GM23248 (cell line): ENCODE measurements at places on chromosomes 6 and 20. TPM values are rescaled to one million over a fixed set of nuclear protein-coding genes. Genes with fewer than 3 reads are reported as not detected.

DNA sequence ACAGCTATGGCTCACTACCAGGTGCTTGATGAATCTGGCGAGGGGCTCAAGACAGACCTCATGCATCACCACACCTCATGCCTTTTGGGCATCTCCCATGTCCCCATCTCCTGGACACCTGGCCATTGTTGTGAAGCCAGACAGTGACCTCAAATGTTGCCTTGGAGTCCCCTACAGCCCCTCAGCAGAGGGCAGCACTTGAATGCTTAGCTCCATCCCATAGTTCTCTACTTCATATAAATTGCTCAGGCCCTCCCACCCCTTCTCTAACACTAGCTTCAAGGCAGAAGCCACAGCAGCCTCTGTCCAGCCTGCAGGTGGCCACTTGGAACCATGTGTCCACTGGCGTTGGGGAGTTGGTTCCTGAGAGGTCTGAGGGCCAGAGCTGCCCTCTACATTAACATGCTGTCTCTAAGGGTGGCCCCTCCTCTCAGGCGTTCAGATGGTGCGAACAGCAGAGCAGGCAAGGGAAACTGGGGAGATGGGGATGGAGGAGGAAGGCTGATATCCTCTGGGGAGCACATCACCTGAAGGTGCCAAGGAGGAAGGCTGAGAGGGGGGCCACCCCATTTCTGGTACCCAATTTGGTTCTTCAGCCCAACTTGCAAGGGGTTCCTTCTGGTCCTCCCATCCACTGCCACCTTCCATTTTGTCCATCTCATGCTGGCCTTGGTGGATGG is 31.3 kb downstream of the MOCS1 start:
- DNase-seq: no peak

DNA sequence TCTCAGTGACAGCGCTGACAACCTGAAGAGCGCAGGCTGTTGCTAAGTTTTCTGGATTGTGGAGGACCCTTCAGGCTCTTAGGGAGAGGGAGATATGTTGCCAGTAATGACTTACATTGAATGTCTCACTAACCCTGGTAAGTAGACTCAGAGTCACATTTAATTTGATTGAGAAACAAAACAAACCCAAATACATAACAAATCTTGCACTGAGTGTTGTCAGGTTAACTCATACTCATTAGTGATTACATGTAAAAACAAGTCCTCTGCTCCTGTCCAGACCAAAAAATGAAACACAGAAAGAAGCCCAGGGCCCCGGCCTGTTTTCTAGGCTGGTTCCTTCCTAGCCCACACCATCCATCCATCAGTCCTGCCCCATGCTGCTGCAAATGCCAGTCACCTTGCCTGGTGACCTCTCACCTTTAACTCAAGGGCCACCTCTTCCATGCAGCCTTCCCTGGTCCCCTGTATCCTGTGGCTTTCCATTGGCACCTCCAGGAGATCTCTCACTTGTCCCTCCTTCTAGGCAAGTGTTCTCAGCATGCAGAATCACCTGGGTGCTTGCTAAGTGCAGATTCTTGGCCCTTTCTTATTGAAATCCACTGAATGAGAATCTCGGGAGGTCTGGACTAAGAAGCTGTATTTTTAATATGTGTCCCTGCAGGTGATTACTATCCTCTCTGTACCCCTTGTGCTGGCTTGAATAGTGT is 34.7 kb upstream of the ERVFRD-1 start:
- no peak for DNase-seq

DNA sequence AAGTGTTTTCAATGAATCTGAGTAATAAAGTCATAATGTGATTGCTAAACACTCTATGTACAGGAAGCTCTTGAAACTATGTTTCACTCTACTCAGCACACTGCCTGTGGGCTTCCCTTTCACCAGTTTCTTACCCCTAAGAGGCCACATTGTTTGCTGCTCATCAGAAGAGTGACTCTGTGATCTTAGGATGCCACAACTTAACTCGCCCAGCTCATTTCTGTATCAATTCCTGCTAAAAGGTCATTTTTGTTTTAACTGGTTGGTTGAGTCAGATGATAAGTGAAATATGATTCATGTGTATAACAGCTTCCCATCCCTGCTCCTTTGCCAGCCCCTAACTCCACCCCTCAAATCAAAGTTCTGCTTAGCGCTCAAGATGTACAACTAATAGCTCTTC is 9.8 kb upstream of the NDUFAF4 start:
- peak; percentile 36 for DNase-seq

- DNase-seq: no peak
These were observed 11.0 kb downstream of the NCR2 start for GRCh38 chr6:41346441-41346840.

GRCh38 chr6:132412656-132413498 is 11.6 kb upstream of the MOXD1 start:
- DNase-seq: peak; percentile 83

DNA sequence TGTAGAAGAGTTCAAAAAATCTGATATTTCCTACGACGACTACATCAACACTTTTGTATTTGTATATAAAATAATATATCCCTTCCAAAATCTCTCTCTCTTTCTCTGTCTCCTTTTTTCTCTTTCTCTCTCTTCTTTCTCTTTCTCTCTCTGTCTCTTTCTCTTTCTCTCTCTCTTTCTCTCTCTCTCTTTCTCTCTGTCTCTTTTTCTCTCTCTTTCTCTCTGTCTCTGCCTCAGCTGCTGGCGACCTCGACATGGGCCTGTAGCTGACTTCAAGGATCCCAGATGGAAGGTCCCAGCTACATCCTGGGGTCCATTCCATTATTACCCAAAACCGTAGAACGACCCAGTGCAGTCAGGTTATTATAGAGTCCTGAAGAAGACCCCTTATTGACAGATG is 90.0 kb downstream of the CD24 start:
- no peak for DNase-seq

DNA sequence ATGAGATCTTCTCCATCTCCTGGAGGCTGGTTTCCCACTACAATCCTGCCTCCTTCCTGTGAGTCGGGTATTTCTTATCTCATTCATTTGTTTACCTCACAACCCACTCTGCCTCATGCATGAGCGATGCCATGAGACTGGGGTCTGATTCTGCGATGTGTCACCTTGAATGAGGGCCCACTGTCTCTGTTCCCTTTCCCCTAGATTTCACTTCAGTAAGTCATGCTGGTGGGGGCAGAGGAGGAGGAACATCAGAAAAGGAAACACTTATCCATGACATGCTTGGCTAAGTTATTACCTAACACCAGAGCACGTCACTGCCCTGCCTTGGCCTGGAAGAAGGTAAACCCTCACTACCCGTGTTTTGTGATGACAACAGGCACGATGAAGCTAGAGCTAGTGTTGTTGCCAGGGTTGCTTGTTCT is 337.4 kb upstream of the PRDM1 start:
- peak; percentile 84 for DNase-seq

DNA sequence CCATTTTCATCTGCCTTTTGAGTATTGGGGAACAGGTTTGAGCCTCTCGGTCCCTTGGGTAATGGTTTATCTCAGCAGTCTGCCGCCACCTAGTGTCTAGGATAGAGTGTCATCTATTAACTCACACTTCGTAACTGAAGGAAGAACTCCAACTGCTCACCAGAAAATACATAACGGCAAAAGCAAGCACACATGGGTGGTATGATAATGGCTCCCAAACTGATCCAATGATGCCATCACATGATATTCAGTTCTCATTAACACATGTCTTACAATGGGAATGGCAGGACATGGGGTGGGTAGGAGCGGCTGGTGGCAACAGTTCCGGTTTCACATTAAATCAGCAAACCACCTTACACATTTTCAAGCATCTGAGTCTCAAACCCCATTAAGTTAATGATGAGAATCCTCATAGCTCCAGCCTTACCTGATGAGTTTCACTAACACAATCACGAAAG is 110.7 kb upstream of the PHACTR1 start:
- DNase-seq: peak; percentile 85

DNA sequence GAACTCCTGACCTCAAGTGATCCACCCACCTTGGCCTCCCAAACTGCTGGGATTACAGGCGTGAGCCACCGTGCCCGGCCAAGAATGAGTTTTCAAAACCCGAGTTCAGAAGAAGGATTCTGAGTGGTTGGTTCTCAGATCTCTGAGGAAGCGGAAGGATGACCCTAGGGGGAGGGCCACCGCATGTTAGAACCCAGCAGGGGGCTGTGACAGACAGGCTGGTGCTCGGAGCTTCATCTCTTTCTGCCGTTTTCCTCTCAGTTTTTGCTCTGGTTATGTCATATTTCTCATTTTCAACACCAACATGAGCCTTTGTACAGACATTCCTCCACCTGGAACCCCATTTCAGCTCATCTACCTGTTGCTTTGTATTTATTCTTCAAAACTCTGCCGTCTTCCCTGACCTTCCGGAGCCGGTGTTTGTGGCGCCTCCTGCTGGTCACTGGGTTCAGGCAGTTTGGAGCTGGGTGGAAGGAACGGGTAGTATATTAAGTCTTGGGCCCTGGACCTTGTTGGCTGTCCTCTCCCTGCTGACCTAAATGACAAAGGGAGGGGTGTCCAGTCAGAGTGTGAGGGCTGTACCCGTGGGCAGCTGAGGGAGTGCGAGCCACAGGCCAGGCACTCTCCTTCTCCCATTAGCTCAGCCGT is at the start of gene DEFB123:
Gene DEFB123 (plus strand): TSS at position 621 of the 648 bp plus-strand sequence. CDS start 67 bp downstream, outside the sequence.
- no peak for DNase-seq

- peak; percentile 80 for DNase-seq
These were observed 47.3 kb downstream of the ITCH start for GRCh38 chr20:34410336-34410735.

GRCh38 chr6:111563581-111563980 is 42.1 kb downstream of the TRAF3IP2 start:
- DNase-seq: no peak

- DNase-seq: no peak
These were observed 14.3 kb downstream of the SULF2 start for GRCh38 chr20:47770935-47771334.

GRCh38 chr20:42790111-42790510 is 399.6 kb downstream of the PTPRT start:
- DNase-seq: no peak

- no peak for DNase-seq
These were observed 11.1 kb downstream of the RRAGD start for GRCh38 chr6:89400912-89401399.

DNA sequence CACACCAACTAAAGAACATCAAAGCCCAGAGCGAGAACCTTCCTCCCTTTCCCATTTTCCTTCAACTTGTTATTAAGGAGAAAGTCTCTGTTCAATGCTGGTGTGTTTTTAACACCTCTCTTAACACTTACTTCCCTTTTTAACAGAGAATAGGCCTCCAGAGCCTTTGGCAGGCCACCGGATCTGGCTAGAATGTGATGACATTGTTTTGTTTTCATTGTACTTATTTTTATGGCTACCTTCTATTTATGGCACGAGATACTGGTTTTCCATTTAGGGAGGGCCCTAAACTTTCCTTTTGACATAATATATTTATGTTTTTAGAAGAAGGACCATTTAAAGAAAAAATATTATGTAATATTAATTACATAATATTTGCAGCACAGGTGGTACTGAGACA is 21.6 kb downstream of the TCF15 start:
- DNase-seq: no peak

DNA sequence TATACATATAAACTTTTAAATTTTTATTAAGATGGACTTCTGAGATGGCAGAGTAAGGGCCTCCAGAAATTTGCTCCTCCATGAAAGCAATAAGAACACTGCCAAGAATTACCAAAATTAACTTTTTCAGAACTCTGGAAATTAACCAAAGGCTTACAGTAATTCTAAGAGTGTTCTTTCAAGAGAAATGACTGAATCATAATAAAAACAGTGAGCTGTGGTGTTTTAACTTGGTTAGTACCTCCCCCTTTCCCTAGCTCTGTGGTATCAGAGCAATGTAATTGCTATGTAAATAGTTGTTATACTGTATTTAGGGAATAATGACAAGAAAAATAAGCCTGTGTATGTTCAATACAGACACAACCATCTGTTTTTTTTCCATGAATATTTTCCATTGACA is 19.0 kb downstream of the HECA start:
- peak; percentile 75 for DNase-seq

Gene TFAP2D
- not detected in 2 replicates for total RNA-seq
